ENCODE measurements at places on chromosomes 3 and 15. TPM values are rescaled to one million over a fixed set of nuclear protein-coding genes. Genes with fewer than 3 reads are reported as not detected.

The NPTN gene
- total RNA-seq = 26.8 TPM

GRCh38 chr3:182802413-182803390 lies 9.4 kb downstream of the ATP11B start:
- DNase-seq = no peak

- DNase-seq = no peak
Observed at GRCh38 chr3:155241579-155241978, 51.9 kb downstream of the STRIT1 start.

The PCLAF gene
- total RNA-seq = 0.85 TPM

The NOX5 gene
- not detected for total RNA-seq

The CPNE4 gene
- not detected for total RNA-seq

GRCh38 chr3:114178770-114179368 lies at the start of gene DRD3:
Gene DRD3, minus strand, starts transcription at chr3:114179052. Its CDS starts 7,060 bp downstream, at chr3:114171992.
- peak; percentile 10 for DNase-seq

GRCh38 chr3:142566096-142566495 lies 12.4 kb downstream of the ATR start:
- no peak for DNase-seq

GRCh38 chr15:62665449-62665848 lies 377.1 kb upstream of the TPM1 start:
- no peak for DNase-seq

The SLC27A2 gene
- 28.2 TPM for total RNA-seq

DNA sequence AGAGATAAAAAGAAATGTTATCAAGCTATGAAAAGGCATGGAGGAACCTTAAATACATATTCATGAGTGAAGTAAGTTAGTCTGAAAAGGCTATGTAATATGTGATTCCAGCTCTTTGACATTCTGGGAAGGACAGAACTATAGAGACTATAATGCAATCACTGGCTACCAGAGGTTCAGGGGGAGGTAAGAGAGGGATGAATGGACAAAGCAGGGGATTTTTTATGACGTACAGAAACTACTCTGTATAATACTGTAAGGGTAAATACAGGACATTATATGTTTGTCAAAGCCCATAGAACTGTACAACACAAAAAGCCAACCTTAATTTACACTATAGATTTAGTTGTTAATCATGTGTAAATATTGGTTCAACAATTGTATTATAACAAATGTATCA lies 46.1 kb downstream of the MCTP2 start:
- no peak for DNase-seq

The PRKCD gene
- total RNA-seq = 10.2 TPM

- DNase-seq = no peak
Observed at GRCh38 chr15:87704276-87704675, 552.3 kb downstream of the NTRK3 start.

The THUMPD3 gene
- 42.4 TPM for total RNA-seq

GRCh38 chr15:41904541-41905005 lies 10.7 kb upstream of the SPTBN5 start:
- peak; percentile 54 for DNase-seq

DNA sequence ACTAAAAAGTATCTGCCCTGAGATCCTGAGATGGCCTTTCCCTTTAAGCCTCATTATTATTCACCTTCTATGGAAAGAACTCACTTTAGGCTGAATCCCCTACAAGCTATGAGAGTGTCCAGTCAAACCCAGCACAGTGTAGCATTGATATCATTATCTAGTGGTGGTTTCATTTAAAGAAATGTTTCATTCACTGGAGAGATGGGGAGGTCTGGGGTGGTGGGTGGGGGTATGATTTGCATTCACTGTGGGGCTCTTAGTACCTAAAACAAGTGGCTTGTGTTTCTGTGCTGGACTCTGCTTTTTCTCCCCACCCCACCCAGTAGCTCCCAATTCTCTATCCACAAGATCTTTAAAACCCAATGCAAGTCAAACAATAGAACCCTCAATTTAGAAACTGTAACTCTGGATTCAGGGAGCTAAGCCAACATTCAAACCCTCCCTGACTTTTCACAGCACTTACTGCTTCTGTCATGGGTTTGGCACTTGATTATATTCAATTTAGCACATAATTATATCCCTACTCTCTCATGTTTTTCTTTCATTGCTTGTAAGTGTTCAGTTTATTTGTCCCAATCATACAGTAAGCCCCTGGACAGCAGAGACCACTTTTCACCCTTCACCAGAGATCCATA lies 310.5 kb upstream of the THBS1 start:
- no peak for DNase-seq

DNA sequence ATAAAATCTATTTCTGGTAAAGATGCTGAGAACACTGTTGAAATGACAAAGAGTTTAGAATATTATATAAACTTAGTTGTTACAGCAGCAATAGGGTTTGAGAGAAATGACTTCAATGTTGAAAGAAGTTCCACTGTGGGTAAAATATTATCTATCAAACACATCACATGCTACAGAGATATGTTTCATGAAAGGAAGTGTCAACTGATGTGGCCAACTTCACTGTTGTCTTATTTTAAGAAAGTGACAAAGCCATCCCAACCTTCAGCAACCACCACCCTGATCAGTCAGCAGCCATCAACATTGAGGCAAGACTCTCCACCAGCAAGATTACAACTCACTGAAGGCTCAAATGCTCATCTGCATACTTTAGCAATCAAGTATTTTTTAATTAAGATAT lies 20.2 kb downstream of the TMEM39A start:
- DNase-seq = no peak

DNA sequence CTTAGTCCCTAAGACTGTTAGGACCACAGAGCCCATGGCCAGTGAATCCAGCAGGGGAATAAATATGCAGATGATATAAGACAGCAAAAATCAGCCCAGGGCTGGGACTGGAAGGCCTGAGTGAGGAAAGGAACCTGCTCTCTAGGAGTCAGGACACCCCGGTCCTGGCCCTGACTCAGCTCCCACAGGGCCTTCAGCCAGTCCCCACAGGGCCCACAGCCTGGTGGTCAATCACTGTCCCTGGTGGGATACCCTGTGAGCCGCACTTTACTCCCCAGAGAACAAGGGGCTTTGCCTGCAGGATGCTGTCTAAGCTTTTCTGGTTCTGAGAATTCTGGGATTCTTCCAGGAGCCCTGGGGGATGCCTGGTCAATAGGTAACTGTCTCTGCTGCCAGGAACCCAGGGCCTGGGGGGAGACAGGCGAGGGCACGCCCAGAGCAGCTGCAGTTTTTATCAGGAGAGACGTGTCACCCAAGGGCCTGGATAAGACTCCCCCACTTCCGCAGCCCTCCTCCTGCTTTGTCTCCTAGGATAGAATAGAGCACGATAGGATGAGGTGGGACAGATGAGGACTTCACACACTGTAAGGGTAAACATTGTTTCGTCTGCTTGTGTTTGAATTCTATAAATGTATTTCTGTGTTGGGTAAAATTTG lies 49.5 kb upstream of the MCF2L2 start:
- no peak for DNase-seq

GRCh38 chr3:104474011-104474410 lies 892.7 kb upstream of the ALCAM start:
- DNase-seq = no peak

The RETNLB gene
- not detected for total RNA-seq

DNA sequence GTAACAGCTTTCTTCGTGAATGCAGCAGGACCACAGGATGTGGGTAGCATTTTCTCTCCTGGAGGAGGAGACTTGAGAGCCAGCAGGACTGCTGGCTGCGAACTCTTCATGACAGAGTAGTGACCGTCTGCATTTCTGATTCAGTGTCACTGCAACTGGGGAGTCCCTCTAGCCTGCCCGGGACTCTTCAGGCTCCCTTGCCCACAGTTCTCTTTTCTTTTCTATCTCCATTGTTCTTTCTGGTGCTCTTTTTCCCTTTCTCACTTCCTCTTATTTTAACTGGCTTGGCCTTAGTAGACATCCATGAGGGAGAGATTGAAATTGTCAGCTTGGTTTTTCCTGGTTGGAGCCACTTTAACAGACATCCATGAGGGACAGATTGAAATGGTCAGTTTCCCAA lies 49.9 kb upstream of the P2RY1 start:
- DNase-seq = no peak

DNA sequence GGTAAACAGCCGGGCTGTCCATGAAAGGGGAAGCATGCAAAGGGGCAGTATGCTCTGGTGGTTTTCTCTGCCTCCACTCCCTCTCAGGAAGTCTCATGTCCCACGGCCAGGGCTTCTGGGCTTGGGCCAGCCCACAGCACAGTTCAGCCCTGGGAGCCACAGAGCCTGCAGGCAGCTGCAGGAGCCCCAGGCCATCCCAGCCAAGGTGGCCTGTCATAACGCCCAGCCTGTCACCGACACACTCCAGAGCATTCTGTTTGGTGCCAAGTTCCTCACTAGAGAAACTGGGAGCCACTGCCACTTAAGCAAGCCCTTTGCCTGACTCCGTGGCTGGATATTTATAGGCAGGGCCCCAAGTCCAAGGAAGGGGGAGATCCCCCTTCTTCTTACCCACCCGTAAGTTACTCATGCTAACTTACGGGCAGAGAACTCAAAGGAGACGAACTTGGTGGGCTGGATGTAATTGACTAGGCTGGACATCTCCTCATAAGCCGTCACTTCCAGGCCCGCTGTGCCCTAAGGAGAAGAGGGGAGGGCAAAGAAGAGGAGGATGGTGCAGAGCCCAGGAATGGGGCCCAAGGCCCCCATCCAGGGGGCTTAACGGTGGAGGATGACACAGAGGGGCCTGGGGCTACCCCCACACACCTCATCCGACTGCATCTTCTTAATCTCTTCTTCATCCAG lies 11.7 kb downstream of the PLCB2 start:
- no peak for DNase-seq

- no peak for DNase-seq
Observed at GRCh38 chr15:32763295-32763694, 45.5 kb downstream of the GREM1 start.

The TICRR gene
- 0.20 TPM for total RNA-seq

The UBA5 gene
- 31.3 TPM for total RNA-seq

The BAHD1 gene
- 48.8 TPM for total RNA-seq
